Stimulated activated CD8-positive, alpha-beta memory T cell treated with anti-CD3 and anti-CD28 coated beads, Interleukin-7, amount 100 ng/mL, for 24 hours (primary cell): ENCODE measurements at places on chromosomes 3 and 15.
A peak's percentile ranks its signal among the peaks of the same experiment; 100 is the strongest.

DNA sequence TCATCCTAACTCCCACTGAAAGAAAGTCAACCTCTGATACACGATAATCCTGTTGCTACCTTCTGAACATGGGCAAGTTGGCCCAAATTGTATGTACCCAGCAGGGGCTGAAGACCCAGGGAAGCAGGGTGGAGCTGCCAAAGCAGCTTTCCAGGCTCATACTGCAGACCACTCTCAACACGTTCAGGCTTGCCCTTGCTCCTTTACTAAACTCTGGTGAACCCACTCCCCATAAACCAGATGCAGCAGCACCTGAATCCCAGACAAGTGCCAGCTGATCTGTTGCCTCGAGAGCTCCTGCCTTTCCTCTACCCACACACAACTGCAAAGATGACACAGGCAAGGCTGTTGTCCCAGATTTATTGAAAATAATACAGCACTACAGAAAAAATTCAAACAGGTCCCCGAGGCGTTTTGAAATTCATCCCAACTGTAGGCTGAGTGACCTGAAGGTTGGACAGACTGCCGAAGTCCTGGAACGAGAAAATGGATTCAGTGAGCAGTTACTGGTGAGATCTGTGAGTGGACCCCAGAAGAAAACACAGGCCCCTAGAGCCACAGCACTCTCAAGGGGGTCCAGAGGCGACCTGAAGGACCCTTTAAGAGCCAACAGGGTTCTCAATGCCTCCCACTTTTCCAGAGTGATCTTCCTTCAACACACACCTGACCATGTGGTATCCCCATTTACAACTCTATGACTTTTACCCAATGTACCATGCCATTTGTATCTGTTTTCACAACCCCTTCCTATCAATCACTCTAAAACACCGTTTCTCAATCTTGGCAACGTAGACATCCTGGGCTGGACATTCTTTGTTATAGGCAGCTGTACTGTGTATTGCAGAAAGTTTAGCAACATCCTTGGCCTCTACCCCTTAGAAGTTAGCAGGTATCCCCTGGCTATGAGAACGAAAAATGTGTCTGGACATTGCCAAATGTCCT is 3.6 kb downstream of the RPS17 start:
- DNase-seq, result no peak

GRCh38 chr15:47429376-47429775 is 287.9 kb upstream of the SEMA6D start:
- no peak for DNase-seq

DNA sequence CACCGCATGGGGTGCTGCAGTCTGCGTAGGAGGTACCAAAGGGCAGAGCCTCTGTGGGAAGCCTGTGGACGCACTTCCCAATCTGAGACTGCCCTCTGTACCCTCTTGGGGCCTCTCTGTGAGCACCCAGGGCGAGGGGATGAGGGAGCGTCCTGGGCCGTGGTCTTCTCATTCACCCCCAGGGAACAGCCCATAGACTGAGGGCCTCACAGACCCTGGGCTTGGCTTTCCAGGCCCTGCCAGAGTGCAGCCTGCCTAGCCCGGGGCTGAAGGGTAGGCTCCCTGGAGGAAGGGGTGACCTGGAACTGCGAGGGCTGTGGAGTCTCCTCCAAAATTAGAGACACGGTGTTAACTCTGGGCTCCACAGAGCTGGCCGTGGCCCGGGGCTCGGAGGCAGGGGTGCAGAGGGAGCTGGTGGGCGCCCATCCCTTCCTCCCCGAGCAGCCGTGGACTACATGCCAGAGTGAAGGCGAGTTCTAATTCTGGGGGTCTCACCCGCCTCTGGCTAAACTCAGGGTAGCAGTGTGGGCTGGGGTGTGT is 468 bp upstream of the SPTBN5 start:
- DNase-seq, result no peak

- no peak for DNase-seq
These were observed 74.8 kb upstream of the CACNA2D3 start for GRCh38 chr3:54047568-54047967.

DNA sequence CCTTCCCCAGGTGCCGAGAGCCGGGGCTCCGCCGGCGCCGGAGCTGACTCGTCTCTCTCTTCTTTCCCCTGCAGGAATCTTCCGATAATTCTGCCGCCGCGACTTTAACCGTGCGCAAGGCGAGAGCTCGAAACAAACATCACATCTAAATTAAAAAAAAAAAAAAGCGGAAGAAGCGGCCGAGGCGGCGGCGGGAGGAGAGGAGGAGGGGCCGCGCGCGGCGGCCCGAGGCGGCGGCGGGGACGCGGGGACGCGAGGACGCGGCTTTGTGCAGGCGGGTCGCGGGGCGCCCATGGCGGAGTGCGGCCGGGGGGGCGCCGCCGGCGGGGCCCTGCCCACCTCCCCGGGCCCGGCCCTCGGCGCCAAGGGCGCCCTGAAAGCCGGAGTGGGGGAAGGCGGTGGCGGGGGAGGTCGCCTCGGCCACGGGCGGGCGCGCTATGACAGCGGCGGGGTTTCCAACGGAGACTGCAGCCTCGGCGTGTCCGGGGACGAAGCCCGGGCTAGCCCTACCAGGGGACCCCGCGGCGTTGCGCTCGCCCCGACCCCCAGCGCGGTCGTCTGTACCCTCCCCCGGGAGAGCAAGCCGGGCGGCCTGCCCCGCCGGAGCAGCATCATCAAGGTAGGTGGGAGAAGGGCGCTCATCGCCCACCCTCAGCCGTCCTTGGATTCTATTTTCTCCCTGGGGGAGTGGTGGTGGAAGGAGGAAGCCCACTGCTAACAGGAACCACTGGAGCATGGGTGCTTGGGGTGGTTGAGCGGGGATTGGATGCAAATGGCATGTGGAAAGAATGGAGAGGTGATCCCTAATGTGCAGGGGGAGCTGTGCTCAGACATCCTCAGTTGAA is at the start of gene PLCL2:
Gene PLCL2 (plus strand): TSS at position 208 of the 845 bp plus-strand sequence. CDS start 85 bp downstream, at position 293.
- no peak for DNase-seq

GRCh38 chr3:108552267-108553159 is 36.7 kb downstream of the CIP2A start:
- no peak for DNase-seq

GRCh38 chr3:189779166-189779565 is 148.0 kb downstream of the TP63 start:
- DNase-seq, result no peak

DNA sequence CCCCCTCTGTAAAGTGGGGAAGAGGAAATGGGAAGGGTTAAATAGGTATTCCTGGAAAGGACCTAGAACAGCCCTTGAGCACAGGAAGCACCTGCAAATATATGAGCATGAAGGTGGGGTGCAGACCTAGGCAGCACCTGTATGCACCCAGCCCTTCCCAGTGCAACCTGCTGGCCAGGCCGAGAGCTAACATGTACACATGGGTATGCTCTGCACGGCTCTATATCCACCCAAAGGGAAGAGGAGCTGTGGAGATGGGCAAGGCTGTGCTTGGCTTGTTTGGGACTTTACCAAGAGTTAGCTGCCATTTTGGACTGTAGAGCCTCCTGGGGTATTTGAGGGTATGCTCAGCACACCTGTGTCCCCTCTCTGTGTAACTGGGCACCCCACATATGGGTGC is 171.2 kb downstream of the KLF13 start:
- DNase-seq, result no peak

- DNase-seq, result peak; percentile 30
These were observed 64.0 kb downstream of the KAT2B start for GRCh38 chr3:20104167-20104661.

- DNase-seq, result no peak
These were observed 68.0 kb upstream of the MNS1 start for GRCh38 chr15:56532721-56533460.
